Stimulated activated CD8-positive, alpha-beta memory T cell treated with anti-CD3 and anti-CD28 coated beads, Interleukin-4, amount 100 ng/mL, for 1 hour (primary cell): ENCODE measurements at places on chromosomes 13 and 19.

GRCh38 chr19:1360818-1361461, 22.8 kb upstream of the NDUFS7 start:
- DNase-seq = no peak

GRCh38 chr13:100633461-100633860, 41.1 kb downstream of the TMTC4 start:
- no peak for DNase-seq

DNA sequence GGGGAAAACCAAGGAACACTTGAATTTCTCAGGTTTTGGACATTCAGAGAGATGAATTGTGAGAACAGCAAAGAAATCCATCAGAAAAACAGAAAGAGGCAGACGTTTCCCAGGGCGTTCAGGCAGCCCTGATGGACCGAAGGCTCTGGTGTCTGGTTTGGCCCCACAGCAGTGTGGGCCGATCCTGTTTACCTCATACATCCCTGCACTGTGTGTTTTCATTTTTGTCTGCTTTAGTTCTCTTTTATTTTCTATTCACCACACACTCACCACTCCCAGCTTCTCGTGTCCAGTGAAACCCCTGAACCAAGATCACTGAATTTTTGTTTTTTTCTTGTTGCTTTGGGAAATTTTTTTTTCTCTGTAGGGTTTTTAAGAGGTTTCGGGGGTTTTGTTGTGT, 11.9 kb upstream of the WDR18 start:
- no peak for DNase-seq

DNA sequence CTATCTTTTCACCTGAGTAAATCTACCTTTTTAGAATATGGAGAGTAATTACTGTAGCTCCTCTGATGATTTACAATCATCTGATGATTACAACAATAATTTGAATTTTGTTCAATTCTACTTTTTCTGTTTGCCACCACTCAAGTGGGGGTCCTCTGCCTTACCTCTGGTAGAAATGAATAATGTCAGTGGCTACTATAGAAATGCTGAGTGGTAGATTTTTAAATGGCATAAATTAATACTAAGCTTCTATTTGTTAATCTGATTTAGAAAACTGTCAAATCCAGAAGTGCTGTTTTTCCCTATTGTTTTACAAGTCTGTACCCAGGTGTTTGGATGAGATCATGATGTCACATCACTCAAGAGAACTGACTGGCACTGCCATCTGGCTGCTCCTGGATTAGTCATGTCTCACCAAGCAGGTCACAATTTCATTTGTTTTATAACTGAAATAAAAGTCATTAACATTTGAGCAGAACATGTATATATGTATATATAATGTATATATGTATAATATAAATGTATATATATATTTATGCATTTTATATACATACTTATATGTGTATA, 494.8 kb downstream of the TBC1D4 start:
- no peak for DNase-seq

GRCh38 chr19:7916103-7916954, 1.7 kb downstream of the TGFBR3L start:
- DNase-seq = no peak

DNA sequence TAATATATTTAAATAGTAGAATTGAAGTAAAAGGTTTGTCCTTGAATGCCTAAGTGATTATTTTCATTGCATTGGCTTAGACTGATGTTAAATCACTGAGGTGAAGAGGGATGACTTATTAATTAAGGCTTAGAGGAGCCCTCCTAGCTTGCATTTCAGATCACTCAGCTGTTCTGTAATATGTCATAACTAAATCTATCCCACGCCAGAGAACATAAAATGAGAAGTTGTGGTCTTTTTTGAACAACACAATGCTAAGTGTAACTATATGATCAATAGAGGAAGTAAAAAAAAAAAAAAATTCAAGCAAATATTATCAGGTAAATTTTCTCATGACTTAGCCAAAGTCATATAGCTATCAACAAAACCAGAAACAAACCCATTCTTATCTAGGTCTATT, 752.2 kb downstream of the GPC5 start:
- DNase-seq = no peak

- no peak for DNase-seq
Measured at GRCh38 chr13:40983259-40983658, 35.9 kb downstream of the ELF1 start.
